Left lung (tissue), 14 donors: ENCODE measurements at places on chromosomes 5 and 9. TPM values are rescaled to one million over a fixed set of nuclear protein-coding genes. Genes with fewer than 3 reads are reported as not detected.

GRCh38 chr9:109652971-109653370, 127.0 kb upstream of the PALM2AKAP2 start:
- DNase-seq = peak; percentile 15

DNA sequence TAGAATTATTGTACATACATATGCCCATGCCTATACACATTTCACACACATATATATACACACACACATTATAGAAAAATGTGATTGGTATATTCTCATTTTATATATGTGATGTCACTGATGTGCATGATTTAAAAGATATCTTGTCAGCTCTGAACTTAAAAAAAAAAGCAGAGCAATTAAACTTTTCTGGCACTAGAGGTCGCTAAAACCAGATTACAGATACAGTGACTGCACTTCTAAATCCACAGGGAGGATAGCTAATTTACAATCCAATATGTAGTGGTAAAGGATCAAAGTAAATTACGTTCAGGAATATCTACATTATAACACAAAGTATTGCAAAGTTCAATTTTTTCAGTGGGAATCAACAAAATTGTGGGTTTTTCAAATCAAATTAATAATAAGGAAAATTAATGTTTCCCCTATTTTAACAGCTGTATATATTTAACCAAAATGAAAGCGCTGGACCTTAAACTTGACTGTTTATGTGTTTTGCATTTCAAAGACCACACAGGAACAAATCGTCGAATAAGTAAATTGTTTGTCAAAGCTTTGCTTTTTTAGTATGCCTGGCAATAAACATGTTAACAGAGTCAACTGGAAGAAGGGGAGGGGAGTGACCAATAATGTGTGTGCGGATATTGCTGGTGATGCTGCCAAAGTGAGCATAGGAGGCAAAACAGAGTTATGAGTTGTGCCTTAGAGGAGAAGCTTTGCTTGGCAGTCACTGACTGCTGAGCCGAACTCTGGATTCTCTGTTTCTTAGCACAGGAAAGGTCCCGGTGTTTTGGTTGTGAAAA, 1201.4 kb upstream of the C9orf72 start:
- no peak for DNase-seq

AJM1 gene
- polyA plus RNA-seq = 1.3 TPM

- DNase-seq = peak; percentile 46
Observed at GRCh38 chr5:52853650-52854049, 65.9 kb downstream of the ITGA1 start.

DNA sequence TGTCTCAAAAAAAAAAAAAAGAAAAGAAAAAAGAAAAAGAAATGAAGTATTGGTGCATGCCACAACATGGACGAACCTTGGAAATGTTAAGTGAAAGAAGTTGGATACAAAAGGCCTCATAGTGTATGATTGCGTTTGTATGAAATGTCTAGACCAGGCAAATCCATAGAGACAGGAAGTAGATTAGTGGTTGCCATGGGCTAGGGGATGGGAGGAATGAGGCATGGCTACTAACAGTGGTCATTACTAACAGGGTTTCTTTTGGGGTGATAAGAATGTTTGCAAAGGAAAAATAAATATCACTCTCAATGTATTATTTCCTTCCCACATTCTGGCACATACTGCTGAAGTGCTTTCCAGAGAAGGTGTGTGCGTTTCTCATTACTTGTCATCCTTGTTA, 44.1 kb downstream of the UGCG start:
- DNase-seq = no peak
